ENCODE measurements at places on chromosomes 13 and 19.

GRCh38 chr13:26722321-26722720, 38.3 kb downstream of the GPR12 start:
- DNase-seq = peak; percentile 63

- DNase-seq = no peak
Measured at GRCh38 chr13:79406597-79406908, 498 bp upstream of the RBM26 start.

DNA sequence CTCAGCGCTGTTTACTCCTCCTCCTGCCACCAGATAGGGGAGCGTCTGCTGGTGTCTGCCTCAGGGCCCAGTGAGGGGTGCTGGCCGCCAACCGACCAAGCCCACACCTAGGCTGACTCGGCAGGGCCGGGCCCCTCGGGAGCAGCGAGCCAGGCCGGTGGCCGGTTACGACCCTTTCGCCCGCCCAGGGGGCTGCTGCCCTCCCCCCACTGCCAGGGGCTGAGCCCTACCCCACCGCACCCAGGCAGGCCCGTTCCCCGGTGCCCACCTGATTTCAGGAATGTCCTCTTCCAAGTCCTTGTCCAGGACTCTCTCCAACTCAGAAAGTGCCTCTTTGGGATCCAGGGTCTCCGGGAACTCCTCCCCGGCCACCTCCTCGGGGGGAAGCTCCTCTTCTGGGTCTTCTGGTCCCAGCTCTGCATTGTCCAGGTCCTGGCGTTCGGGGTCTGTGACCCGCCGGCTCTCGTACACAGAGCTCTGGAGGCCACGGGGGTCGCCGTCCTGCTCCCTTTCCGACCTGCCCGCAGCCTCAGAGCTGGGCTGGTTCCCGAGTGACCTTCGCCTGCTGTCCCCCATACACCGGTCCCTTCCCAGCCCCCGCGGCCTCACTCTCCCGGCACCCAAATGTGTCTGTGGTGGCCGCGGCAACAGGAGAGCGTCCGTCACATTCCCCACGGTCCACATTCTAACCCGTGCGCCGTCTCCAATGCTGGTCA, 31.0 kb upstream of the MIER2 start:
- DNase-seq = no peak

DNA sequence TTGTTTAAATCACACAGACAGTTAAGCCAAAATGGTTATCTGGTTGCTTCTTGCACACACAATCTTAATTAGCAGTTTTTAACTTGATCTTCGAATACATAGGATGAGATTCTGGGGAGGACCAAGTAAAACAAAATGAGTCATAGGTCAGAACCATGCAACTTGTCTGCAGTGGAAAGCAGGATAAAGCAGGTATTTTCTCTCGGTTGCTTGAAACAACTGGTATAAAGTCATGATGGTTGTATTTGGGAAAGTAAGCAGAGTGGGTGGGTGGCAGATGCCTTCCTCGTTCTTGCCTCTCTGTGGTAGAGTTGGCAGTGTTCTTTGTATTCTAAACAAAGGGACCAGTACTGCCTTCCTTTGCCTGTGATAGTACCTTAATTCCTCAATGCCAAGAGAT, 167.0 kb downstream of the COG6 start:
- no peak for DNase-seq

DNA sequence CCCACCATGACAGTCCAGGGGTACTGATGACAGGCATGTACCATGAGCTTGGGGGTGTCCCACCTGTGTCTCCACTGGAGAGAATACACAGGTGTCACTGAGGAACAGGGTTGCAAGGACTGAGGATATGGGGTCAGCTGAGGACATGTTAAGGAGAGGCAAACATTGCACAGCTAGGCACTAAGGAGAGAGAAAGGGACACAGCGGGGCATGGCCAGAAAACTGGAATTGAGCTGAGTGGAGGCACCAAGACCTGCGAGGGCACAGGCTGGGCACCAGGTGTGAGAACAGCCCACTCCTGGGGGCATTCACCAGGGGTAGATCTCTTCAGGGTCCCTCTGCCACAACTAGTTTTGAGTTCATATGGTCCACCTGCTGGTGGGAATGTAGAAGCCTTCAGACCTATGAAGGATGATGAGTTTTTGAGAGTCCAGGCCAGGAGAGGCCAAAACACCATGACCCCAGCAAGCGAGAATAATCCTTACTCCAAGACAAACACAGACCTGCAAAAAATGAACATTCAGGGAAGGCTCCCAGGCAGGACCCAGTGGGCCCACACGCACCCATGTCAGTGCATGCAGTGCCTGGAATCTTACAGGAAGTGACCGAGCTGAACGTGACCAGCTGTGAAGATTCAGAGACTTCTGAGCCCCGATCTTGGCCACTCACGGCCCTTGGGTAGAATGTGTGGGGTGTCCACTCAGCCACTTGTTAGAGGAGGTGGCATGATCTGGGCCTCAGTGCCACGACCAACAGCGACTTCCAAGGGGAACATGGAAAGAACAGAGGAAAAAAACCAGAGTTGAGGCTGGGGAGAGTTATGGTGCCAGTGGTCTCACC, 1.4 kb upstream of the ZNF584 start:
- DNase-seq = no peak

DNA sequence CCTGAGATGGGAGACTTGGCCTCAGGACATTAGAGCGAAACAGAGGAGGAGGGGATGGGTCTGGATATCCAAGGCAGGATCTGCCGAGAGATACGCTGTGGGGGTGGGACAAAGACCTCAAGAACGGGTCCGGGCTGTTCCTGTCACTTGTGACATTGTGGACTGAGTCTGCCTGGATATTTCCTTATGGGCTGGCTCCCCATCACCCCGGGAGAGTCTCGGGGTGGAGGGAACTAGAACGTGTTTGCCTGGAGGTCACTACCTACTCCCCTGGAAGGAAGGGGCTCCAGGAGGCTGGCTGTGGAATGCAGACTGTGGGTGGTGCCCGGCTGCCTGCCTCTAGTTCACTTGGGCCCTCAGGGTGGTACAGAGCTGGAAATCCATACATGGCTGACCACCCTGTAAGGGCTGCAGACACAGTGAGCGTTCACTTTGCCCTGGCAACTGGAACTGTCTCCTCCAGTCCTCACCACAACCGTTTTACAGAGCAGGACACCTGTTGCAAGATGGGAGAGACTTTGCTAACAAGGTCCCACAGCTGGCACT, 26.4 kb downstream of the DNM2 start:
- DNase-seq = no peak

- DNase-seq = no peak
Measured at GRCh38 chr19:4352701-4353121, 9.3 kb downstream of the MPND start.

Data from head of caudate nucleus (tissue), 42 donors.